ENCODE measurements at places on chromosomes 6 and 20.

DNA sequence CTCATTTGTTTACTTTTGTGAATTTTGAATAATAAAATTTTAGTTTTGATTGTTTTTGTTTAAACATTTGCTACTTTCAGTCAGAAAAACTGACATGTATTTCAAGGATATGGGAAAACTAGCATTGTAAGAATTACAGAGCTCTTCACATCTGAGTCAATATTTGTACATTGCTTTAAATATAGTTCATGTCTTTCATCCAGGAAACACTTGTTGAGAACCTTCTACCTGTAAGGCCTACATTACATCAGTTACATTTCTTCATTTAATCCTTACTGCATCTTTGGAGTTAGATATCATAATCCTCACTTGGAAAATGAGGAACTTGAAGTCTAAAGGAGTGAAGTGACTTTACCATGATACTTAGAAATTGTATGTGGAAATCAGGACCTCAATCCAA is 242.9 kb downstream of the KCNQ5 start:
- DNase-seq = no peak

- no peak for DNase-seq
Observed at GRCh38 chr6:115972679-115973078, 88.0 kb downstream of the FRK start.

DNA sequence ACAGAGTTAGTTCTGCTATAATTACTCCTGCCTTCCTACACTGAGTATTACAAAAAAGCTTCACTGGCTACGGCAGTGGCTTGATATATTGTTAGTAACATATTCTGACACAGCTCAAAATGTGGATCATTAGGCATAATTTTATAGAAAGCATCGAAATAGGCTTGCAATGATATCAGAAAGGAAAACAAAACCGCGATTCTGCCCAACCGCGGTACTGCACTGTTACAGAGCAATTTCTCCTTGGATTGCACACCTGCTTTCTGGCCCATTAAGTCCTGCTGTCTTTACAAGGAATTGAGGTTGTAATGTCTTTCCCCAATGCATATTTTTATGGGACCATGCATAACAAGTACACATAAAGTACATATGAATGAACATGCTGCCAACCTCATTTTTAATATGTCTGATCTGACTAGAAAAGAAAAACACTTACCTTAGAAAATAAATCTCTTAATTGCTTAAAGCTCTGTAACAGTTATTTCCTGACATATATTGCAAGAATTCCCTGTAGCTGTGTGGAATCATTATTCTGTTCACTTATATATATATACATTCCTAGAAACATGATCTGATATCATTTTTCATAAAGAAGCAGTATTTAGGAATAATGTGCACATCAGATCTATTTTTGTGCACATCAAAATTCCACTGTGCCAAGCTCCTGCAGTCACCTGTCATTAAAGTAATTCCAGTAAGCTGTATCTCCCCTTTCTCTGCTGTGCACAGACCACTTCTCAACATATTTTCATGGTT is 763.9 kb downstream of the HACE1 start:
- DNase-seq = no peak

GRCh38 chr6:38476141-38476540 is 163.6 kb downstream of the BTBD9 start:
- no peak for DNase-seq

DNA sequence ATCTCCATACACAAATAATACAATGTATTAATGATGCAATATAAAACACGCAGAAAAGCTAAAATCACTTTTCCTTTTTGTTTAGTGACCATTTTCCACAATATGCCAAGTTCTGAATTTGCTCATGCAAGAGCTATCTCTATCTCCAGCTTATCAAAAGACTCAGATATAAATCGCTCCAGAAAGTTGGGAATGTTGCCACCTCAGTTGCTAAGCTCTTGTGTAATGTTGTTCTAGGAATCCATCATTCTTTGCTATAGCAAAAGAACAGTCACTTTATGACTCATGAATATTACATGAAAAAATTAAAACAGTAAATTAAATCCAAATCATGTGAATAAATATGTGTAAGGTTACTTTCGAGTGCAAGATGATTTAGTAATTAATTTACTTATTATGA is 8.7 kb downstream of the PLAGL1 start:
- no peak for DNase-seq

- DNase-seq = no peak
Observed at GRCh38 chr6:118896339-118897136, 2.6 kb downstream of the ASF1A start.

DNA sequence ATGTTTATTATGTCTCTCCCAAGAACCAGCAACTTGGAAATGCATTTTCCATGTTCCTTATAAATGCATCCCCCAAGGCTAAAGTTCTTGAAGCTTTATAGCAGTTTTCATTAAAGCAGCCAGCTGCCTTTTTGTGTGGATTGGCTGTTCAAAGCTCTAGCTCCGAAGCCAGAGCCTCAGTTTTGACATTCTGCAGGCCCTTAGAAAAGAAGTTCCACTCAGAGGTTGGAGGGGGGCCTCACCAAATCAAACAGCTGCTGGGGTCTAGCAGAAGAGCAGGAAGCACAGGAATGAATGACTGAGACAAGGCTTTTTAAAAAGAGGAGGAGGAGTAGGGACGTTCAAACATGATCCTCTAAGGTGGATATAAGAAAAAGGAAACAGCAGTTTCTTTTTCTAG is 4.2 kb upstream of the POU3F2 start:
- no peak for DNase-seq

DNA sequence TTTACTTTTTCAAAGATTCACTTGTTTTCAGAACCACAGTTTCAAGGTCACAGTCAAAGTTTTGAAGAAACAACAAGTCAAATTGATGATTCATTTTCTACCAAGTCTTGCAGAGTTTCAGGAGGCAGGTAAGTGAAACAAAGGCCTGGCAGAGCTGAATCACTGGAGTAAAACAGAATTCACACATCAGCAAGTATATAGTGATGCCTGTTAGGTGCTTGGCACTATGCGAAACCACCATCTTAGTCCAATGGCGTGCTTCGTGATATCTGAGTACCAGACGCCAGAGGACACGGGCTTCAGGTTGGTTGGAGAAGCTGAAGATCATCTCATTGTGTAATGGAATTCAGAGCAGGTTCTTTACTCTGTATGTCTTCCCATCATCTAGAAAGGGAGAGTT is 75.9 kb downstream of the RTN4IP1 start:
- no peak for DNase-seq

DNA sequence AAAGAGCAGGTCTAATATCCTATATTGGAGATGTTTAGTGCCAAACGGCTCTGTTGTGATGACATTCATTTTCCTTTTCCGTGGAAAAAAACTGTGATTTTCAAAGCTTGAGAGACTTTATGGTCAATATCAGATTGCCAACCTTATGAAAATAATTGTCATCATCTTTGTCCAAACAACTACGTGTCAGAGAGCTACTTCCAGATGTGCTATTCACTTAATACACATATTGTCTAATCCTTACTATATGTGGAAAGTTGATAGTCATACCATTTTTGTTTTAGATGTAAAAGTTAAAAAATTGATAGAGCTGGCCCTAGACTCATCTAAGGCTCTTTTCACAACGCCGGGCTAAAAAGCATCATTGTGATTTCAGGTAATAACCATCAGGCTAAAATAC is 550.0 kb downstream of the PHF3 start:
- no peak for DNase-seq

DNA sequence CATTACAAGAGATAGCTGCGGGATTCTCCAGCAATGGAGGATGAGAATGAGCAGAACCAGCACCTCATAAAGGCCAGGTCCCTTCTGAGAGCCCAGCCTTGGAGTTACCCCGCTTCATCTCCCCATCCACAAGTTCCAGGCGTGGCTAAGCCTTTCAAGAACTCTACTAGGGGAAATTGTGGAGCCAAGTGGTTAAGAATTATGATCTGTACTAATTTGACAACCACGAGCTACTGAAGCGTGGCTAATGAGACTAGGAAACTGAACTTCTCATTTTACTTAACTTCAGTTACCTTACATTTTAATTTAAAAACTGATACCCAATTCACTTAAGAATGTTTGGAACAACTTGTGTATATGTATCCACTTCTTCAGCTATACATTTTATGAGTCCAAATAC is 401.0 kb downstream of the PTPRT start:
- no peak for DNase-seq

DNA sequence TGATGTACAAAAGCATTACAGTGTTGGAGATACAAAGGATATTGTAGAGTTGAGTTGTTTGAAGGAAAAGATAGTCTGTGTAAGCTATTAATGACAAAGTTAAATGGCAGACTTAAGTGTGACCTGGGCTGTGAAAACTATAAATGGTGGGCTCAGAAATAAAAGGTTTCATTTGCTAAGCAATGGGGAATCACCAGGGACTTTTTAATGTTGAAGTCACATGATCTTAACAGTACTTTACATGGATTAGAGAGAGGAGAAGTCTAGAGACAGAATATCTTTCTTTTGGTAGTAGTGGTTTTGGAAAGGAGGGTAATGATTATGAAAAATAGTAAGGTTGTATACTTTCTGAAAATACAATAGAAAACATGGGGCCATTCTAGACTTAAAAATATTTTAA is 67.1 kb downstream of the SCAF8 start:
- DNase-seq = no peak

GRCh38 chr6:139325125-139325524 is 33.3 kb upstream of the TXLNB start:
- DNase-seq = no peak

DNA sequence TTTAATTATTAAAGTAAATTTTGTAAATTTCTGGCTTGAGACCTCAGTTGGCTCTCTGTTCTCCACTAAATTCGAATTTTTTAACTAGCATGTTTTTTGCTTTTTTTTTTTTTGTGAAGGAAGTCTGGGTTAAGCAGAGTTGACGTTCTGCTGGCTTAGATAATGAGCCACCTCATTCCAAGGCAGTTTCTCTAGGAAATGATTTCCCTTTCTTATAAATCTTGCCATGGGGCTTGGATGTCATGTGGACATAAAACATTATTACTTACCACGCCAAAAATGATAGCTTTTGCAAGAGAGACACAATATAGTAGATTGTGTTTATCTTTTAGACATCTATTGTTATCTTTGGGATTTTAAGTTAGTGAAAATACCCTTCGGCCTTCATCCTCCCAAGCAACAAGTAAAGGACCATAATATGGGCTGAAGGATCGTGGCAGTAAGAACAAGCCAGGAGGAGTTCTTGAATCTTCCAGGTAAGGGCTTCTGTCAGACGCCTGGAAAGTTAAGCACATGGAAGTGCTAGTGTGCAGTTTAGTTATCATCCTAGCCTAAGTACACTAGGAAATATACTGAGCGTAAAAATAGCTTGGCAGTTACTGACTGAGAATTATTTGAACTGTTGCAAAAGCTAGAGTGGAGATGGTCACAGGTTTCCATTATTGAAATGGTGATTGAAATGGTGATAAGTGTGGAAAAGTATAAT is 30.7 kb downstream of the ADGRG6 start:
- DNase-seq = no peak

GRCh38 chr6:75493400-75494064 is at the start of gene FILIP1:
TSS of gene FILIP1 (minus strand) at chr6:75493800. CDS start at chr6:75414972, 78,828 bp downstream.
- no peak for DNase-seq

DNA sequence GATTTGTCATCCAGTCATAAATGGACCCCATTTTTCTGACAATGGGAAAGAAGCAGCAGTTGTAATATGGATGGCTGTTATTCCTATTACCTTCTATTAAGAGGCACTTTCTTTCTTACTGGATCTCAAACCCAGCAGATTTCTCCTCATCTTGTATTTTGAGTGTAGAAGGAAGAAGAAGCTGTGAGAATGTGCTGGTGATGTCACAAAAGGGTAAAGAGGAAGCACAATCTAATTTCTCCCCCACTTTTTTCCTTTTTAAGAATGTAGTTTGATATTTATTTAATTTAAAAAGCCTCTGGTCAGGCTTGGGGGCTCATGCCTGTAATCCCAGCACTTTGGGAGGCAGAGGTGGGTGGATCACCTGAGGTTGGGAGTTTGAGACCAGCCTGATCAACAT is 100.0 kb upstream of the JARID2 start:
- no peak for DNase-seq

DNA sequence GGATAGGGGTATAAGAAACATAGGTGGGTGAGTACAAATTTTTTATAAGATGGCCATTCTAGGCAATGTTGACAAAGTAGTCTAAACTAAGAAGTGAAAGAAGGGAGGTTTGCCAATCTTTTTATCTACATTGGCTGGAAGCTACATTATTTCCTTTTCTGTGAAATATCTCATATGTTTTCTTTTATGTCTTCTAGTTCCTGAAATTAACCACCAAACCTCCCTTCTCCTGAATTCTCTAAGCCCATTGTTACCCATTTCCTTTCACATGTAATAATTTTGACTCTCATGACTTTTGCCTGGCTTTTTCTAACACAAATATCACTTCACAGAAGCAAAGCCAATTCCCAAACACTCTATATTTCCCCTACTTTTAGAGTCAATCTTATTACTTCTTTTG is 496.2 kb upstream of the JAG1 start:
- no peak for DNase-seq

GRCh38 chr20:33679758-33680485 is 5.7 kb upstream of the NECAB3 start:
- no peak for DNase-seq

- DNase-seq = no peak
Observed at GRCh38 chr6:169669889-169670288, 31.9 kb downstream of the WDR27 start.
